ENCODE measurements at places on chromosomes 13 and 19.

GRCh38 chr13:98775844-98776598, 23.5 kb upstream of the SLC15A1 start:
- DNase-seq = peak; percentile 100

GRCh38 chr13:20826843-20827560, 53.2 kb upstream of the EEF1AKMT1 start:
- DNase-seq = no peak

- DNase-seq = no peak
Measured at GRCh38 chr19:13066933-13067807, 35.5 kb downstream of the LYL1 start.

- DNase-seq = no peak
Measured at GRCh38 chr13:111304603-111305289, 15.7 kb upstream of the TEX29 start.

GRCh38 chr13:73109288-73109899, 50.6 kb downstream of the KLF5 start:
- no peak for DNase-seq

DNA sequence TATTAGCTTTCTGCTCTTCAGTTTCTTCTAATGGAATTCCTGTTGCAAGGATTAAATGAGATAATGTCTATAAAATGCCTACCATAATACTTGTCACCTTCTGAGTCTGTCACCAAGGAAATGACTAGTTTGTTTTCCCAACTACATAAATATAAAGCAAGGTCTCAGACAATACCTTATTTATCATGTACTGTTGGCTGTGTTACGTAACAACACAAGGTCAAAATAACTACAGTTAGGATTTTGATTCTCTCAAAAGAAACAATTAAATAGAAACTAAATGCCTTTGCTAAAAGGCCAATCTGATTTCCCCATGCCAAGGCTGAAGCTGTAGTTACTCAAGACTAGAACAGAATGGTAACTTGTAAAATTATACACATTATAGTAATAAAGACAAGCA, 134.5 kb downstream of the PCDH9 start:
- DNase-seq = no peak

DNA sequence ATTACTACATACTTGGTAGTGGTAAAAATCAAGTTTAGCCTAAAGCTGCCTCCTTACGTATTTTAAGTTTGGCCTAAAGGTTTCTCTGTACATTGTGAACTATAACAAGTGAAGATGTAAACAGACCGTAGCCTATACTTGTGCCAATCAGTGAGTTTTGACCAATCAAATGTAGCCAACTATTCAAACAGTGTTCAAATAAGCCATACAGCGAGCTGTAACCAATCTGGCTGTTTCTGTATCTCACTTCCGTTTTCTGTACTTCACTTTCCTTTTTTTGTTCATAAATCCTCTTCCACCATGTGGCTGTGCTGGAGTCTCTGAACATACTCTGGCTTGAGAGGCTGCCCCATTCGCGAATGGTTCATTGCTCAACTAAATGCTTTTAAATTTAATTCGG, 2504.6 kb downstream of the PCDH9 start:
- no peak for DNase-seq

GRCh38 chr13:106143930-106144709, 391.3 kb downstream of the EFNB2 start:
- DNase-seq = no peak

- no peak for DNase-seq
Measured at GRCh38 chr13:21567714-21568113, 36.3 kb downstream of the MICU2 start.

DNA sequence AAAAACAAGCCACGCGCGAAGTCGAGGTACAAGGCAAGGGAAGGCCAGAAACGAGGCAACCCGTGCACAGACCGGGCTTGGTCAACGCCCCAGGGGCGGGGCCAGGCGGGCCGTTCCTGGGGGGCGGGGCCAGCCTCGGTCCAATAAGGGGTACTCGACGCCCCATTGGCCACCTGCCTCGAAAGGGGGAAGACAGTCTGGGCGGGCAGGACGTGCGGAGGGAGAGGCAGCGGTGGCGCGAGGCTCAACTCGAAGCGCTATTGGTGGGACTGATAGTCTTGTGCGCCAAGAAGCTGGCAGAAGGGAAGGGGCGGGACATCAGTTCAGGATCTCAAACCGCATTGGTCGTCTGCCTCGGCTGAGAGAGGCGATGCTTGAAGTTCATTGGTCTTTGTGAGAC, at the start of gene LYPD4:
Gene LYPD4 (minus strand): TSS at position 83 of the 400 bp plus-strand sequence. CDS start 5,398 bp downstream, outside the sequence.
- no peak for DNase-seq
